Caco-2 (cell line): ENCODE measurements at places on chromosomes 6 and 20.
A peak's percentile ranks its signal among the peaks of the same experiment; 100 is the strongest.

DNA sequence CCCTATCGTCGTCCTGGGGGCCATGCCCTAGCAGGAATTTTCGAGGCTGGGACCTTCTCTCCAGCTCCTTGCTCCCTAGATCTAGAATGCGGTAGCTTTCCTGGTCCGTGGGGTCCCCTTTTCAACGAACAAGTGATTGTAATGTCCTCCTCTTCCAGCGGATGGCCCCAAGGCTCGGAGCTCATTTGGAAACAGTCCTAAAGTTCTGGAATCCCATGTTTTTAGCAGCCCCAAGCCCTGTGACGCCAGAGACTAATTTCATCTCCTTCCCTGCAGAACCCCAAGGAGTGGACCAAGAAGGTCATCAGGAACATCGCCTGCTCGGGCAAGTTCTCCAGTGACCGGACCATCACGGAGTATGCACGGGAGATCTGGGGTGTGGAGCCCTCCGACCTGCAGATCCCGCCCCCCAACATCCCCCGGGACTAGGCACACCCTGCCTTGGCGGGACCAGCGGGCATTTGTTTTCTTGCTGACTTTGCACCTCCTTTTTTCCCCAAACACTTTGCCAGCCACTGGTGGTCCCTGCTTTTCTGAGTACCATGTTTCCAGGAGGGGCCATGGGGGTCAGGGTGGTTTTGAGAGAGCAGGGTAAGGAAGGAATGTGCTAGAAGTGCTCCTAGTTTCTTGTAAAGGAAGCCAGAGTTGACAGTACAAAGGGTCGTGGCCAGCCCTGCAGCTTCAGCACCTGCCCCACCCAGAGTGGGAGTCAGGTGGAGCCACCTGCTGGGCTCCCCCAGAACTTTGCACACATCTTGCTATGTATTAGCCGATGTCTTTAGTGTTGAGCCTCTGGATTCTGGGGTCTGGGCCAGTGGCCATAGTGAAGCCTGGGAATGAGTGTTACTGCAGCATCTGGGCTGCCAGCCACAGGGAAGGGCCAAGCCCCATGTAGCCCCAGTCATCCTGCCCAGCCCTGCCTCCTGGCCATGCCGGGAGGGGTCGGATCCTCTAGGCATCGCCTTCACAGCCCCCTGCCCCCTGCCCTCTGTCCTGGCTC lies 48.5 kb downstream of the PYGB start:
- peak; percentile 56 for DNase-seq

- DNase-seq: no peak
Observed at GRCh38 chr6:85483846-85484245, 34.0 kb downstream of the NT5E start.

GRCh38 chr20:25070821-25071473 lies 11.0 kb downstream of the VSX1 start:
- no peak for DNase-seq

DNA sequence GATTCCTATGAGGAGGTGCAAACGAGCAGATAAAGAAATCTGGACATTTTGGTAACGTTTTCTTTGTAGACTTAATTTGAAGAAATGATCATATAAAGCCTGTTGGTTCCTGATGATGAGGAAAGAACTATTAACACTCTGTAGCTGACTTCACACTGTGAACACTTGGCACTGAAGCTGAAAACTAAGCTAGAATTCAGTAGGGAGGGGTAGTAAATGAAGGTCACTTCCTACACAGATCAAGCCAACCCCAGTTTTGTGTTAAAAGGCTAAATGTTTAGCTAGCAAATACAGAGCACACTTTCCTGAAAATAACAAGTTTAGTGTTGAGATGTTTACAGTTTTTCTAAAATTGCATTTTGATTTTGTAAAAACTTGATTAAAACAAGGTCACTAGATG lies 296.2 kb upstream of the PRDM1 start:
- no peak for DNase-seq

DNA sequence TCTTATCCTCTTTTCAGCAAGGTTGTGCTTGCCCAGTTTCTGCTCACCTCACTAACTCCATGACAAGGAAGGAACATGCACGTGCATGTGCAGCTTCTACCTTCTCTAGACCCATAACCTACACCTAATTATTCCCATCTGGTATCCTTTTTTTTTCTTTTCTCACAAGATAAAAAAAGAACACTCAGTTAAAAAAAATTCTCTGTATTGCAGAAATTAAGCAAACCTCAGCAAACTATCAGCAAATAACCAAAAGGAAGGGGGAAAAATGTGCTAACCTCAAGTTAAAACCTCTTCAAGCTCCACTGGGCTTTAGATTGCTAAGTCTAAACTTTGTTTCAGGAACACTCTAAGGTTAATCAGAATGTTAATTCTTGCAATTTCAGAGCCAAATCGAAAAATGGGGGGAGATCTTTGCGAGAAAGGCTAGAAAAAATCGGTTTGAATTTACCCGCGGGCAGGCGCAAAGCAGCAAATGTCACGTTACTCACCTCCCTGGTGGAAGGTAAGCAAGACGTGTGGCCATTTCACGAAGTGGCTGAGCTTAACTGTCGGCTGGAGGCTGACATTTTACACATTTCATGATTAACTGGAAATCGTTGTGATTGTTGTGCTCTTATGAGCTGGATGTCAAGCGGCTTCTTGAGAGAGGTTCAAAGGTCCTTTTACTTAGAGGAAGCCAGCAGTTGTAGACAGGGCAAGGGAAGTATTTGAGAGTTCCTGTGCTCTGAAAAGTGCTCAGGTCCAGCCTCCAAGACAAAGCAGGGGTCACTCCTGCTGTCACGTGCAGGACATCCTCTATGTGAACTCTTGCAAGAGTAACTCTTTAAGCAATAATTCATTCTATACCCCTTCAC lies 19.1 kb downstream of the TFAP2B start:
- no peak for DNase-seq

- no peak for DNase-seq
Observed at GRCh38 chr20:40682104-40682981, 6.7 kb downstream of the MAFB start.

- DNase-seq: no peak
Observed at GRCh38 chr20:21124190-21124589, 1.7 kb upstream of the KIZ start.

GRCh38 chr6:133551847-133552341 lies 310.7 kb downstream of the EYA4 start:
- no peak for DNase-seq
